Omental fat pad (tissue), 4 donors: ENCODE measurements at places on chromosomes 16 and 17. TPM values are rescaled to one million over a fixed set of nuclear protein-coding genes. Genes with fewer than 3 reads are reported as not detected.

The CNGB1 gene
- not detected for total RNA-seq

The MVD gene
- total RNA-seq = 27.5 TPM

The HS3ST4 gene
- not detected for total RNA-seq

DNA sequence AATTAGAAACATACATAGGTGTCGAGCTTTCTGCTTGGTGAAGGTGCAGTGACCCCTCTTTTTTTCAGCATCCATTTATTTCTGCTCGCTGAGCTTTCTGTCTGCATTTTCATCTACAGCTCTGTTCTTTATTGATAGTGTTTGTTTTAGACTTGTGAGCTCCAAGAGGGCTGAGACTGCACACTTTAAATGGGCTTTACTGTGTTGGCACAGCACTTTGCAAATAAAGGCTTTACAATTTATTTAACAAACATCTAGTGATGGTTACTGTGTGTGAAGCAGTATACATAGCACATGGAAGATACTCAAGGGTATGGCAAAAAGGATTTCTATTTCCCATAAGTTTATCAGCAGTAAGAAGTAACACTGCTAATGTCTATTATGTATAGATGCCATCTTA lies 563.7 kb upstream of the HSBP1 start:
- no peak for DNase-seq

DNA sequence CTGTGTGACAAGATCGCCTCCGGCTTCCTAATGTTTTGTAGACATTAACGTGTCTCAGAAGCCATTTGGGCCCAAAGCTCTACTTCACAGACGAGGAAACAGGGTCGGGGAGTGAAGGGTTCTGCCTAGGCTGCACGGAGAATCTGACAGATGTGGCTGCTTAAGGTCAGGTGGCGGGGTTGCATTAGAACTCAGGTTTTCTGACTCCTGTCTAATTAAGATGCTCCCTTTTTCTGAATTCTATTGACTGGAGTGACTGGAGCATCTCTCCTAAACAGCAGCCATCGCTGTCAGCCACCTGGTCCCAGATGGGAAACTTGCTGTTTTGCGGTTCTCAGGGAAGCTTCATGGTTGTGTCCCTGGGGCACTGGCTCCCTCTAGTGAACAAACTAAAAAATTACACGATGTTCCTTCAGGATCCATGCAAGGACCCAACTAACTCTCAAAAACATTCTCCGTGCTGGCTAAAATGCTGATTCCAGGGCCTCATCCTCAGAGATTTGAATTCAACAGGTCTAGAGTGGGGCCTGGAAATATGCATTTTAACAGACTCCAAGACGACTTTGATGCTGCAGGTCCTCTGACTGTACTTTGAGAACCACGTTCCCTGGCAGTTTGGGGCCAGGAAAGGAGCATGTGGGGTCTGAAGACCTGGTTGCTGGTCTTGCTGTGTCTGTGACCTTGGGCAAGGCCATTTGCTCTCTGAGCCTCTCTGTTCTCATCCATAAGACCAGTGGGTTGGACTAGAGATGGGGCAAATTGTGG lies 117.4 kb downstream of the IRF8 start:
- DNase-seq = no peak

DNA sequence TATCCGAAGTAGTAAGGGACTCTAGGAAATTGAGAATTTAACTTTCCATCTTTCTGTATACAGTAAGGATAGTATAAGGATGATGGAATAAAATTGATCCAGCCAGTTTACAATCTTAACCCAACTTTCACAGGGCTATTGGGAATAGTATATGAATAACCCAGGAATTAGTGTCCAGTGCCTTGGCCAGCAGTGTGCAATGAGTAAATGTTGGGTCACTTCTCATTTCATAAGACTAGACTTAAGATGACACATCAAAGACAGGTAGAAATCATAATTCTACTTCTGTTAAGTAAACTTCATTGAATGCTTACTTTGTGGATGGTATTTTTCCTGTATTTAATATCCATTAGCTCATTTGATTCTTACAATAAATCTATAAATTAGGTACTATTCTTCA lies 949.6 kb upstream of the GOT2 start:
- DNase-seq = no peak

GRCh38 chr17:7167832-7168231 lies 11.3 kb downstream of the ASGR1 start:
- no peak for DNase-seq
